Thoracic aorta (tissue), 2 donors: ENCODE measurements at places on chromosomes 7 and 10. TPM values are rescaled to one million over a fixed set of nuclear protein-coding genes. Genes with fewer than 3 reads are reported as not detected.

- no peak for DNase-seq
Measured at GRCh38 chr7:156703773-156704482, 63.4 kb downstream of the RNF32 start.

DNA sequence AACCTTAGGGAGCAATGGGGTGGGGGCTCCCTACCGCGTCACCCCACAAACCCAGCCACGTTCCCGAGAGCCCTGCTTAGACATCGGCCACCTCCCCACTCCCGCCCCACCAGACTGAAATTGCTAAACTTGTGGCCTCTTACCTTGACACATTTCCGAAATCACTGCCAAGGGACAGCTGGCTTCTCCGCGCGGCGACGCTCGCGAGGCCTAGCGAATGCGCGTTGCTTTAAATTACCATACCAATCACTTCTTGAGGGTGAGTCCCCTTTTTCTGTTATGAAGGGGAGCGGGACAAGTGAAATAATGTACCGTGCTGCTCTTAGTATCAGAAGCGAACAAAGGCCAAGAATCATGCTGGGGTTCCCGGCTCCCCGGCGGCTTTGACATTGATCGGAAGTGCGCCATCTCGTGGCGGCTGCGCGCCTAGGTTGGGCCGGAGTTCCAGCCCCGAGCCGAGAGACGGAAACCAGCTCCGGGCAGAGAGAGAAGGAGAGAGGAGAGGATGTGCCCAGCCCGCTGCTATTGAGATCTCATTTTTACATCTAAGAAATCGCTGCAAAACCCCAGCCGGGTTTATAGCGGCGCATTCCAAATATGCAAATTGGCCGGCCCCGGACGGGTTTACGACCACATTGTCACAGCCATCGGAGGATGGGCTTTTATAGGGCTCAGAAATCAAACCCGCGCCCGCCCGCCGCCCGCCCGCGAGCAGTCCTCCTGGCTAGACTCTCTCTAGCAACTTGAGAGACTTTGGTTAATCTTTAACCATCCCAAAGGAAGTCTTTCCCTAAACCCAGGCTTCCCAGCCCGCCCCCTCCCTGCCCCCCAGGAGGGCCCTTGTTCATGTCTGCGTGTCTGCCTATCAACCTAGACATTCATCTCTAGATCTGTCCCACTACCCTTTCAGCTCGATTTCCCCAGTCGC, 5.3 kb downstream of the HOXA11 start:
- DNase-seq: no peak

- DNase-seq: no peak
Measured at GRCh38 chr7:111104710-111105109, 13.8 kb downstream of the LRRN3 start.

GRCh38 chr7:155038335-155038734, 31.8 kb upstream of the HTR5A start:
- no peak for DNase-seq

DNA sequence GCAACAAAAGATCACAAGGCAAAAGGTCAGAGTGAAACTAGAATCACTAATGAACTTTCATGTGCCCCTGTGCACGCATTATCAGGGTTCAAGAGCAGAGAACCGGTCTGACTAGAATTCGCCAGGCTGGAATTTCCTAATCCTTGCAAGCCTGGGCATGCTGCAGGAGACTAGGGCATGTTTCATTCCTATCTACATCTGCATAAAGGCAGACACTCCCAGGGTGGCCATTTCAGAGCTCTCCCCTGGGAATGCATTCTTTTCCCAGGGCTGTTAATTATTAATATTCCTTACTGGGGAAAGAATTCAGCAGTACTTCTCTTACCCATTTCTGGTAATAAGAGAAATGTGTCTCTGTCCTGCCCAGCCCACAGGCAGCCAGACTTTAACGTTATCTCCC, 90.5 kb downstream of the CDC14C start:
- no peak for DNase-seq

DNA sequence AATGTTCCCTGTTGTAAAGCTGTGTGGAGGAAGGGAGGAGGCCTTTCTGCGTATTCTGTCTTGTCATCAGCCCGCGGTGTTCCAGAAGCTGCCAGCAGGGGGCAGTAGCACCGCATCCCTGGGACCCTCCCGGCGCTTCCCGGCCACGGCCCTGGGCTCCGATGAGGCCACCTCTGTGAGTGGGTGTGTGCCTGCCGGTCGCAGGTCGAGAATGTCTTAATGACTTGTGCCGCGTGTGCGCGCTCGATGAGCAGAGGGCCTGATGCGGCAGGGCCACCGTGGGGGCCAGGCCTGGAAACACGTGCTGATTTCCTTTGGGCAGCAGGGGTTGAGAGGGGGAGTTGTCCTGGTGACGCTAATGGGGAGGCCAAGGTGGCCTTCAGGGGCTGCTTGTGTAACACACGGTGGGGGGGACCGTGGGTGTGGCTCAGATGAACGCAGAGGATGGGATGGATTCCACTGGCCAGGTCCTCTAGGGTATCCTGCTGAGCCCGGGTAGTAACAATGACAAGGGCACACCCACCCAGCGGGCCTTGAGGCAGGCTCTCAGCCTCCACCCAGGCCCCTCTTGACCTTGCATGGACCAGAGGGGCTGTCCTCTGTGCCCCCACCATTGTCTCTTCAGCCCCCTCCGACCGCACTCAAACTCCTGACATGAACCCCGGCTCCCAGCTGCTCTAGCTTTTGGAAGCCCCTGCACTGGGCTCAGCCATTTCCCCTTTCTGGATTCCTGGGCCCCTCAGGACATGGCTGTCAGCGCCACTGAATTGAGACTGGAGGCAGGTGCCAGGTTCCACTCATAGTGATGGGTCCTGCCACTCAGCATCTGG, 135.9 kb upstream of the PODXL start:
- no peak for DNase-seq

DNA sequence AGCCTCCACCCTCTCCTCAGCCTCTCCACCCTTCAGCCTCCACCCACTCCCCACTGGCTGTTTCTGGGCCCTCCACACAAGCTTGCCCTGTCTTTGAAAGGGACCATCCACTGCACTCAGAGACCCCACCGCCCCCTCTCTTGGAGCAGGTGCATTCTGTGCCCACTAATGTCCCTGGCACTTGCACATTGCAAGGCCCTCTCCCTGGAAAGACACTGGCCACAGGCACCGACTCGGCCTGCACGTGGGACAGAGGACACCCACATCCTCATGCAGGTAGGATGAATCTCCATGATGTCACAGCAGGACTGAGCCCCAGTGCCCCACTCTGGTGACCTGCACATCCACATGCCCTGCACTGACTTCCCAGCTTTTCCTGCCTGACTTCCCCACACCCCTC, 36.8 kb upstream of the EBF3 start:
- no peak for DNase-seq

- no peak for DNase-seq
Measured at GRCh38 chr10:79181227-79181626, 112.5 kb downstream of the ZMIZ1 start.

GRCh38 chr7:75718390-75719031, 20.2 kb downstream of the HIP1 start:
- DNase-seq: no peak

- DNase-seq: no peak
Measured at GRCh38 chr7:44673771-44674170, 67.3 kb downstream of the OGDH start.

GRCh38 chr10:80313523-80313922, 24.1 kb upstream of the MAT1A start:
- DNase-seq: no peak

DNA sequence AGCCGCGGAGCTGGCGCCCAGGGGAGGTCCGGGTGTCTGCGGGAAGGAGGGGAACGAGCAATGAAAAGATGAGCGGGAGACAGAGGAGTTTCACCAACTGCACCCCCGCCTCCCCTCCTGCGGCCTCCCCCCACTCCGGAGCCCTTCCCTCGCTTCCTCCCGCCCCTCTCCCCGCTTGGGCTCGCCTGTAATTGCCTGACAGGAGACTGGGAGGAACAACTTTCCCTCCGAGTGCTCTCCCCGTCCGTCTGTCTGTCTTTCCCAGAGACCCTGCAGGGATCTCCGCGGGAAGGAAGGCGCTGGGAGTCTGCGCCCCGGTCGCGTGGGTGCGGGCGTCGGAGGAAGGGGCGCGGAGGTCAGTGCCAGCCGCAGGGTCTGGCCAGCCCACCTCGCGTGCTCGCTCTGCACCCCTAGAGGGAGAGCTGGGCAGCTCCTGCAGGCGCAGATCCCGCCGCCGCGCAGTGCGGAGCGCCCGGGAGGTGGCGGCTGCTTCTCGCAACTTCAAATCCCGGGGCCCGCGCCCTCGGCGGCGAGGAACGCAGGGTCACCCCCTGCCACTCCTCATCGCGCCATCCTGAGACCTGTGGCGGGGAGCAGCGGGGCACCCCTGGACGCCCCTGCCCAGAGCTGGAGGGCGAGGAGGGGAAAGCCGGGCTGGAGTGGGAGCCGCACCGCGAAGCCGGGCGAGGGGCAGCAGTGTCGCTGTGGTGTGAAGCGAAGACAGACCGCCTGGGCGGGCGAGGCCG, 511 bp upstream of the NRP1 start:
- DNase-seq: no peak

GRCh38 chr7:5310822-5311405, 28.2 kb downstream of the SLC29A4 start:
- DNase-seq: no peak

DNA sequence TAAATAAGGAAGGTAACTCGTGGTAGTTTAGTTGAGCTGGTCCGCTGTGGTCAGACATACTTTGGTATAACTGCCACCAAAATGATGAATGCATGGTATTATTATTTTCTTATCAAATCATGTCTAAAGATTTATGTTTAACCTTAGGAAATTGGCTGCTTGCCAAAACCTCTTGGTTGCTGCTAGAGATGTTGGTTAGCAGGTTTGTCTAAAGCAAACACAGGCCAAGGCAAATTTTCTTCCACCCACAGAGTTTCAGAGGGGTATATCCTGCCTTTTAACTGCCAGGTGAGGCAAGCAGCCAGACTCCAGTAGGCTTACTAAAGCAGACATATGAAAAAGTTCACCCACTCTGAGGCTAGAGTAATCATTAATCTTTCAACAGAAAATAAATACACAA, 101.4 kb downstream of the SEMA3E start:
- DNase-seq: no peak

DNA sequence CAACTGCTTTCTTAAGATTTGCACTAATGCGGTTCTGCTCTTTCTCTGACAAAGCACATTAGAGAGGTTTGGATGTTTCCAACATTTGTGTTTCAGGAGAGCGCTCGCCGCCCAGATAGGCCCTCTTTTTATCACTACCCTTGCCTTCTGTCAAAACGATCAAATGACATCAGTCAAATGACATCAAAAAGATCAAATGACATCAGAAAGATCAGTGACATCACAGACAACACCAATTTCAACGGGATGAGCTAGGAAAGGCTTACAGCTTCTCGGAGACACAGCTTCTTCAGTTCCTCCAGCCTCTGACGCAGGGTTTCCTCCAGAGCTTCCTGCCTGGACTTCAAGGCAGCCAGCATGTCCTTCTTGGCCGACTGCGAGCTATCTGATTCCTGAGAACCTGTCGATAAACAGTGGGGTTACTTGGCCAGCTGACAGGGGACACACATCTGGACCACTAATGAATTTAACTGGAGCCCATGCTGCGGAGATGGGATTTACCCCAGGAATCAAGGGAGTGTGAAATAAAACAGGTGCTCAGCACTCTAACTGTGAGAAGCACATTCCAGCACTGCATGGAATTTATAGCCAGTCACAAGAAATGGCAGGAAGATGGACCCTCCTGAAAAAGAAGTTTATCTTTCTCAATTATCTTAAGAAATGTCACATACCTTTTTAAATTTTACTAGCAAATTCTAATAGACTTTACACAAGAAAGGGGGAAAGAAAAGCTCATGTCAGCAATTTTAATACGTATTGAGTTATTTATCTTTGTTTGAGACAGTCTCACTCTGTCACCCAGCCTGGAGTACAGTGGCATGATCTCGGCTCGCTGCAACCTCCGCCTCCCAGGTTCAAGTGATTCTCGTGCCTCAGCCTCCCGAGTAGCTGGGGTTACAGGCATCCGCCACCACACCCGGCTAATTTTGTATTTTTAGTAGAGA, 88.2 kb downstream of the PRPF18 start:
- DNase-seq: no peak

The EEPD1 gene
- 14.6 TPM for total RNA-seq

The IKZF1 gene
- 24.4 TPM for total RNA-seq

The TIMM23 gene
- total RNA-seq: 51.5 TPM

The OR6V1 gene
- not detected for total RNA-seq

The EMX2 gene
- not detected for total RNA-seq

The ATP6V0A4 gene
- not detected for total RNA-seq

The CPEB3 gene
- total RNA-seq: 12.2 TPM
